ENCODE measurements at places on chromosomes 2 and 18. TPM values are rescaled to one million over a fixed set of nuclear protein-coding genes. Genes with fewer than 3 reads are reported as not detected.

DNA sequence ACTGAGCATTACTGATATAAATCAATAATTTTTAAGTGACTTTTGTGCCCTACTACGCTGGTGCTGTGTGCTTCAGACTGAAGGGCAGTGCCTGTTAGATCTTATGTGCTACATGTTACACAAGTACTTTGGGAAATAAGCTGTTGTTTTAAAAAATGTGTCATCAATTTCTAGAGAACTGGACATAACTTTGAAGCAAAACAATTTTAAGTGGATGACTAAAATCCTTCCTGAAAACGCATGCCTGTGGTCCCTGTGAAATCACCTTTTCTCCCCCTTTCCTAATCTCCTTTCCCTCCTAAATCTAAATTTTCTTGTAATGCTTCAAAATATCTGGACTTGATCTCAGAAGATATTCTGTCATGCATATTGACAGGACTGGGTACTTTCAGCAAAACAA lies 7.1 kb upstream of the IL1RL1 start:
- DNase-seq: no peak

The EDAR gene
- total RNA-seq: 10.3 TPM

- DNase-seq: peak; percentile 14
These were observed 1.6 kb upstream of the IGFBP5 start for GRCh38 chr2:216696751-216697560.

- DNase-seq: no peak
These were observed 6.4 kb downstream of the GPR35 start for GRCh38 chr2:240631548-240632305.

DNA sequence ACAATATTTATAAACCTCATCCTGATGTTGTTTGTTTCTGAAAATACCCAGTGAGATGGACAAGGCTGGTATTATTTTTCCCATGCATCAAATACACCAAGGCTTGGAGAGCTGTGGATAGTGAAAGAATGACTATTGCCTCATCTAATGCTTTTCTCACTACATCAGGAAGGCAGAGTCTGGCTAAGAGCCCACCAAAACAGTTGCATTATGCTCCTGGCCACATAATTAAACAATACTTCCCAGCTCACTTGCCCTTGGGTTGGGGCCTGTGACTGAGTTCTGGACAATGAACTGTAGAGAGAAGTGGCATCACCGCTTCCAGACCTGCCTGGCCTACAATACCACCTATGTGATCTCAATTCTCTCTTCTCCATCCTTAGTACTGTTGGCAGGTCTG lies 46.4 kb upstream of the REEP1 start:
- DNase-seq: no peak

GRCh38 chr2:177174486-177174885 lies 38.1 kb upstream of the HNRNPA3 start:
- no peak for DNase-seq

The CHRND gene
- not detected for total RNA-seq

DNA sequence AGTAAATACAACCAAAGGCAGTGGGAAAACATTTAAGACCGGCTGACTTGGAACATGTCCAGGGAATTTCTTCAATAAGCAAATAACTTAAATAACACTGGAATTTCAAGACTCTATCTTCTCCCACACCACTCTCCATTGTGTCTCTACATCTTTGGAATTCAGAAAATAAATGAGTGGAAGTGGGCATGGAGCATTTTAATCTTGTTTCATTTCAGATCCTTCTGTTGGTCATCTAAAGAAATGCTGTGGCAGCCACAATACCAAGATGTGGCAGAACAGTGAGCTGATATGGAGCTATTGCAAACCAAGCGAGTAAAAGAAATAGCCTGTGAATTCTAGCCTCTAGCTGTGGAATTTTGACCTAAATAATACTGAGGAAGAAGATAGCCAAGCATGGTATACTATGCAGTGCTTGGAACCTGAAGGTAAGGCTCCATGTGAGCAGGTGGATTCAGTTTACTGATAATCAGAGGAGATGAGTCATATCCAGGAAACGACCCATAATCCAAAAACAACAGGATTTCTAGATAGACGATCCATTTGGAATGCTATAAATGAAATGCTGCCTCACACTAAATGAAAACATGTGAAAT lies 157.1 kb upstream of the SCN7A start:
- no peak for DNase-seq

GRCh38 chr2:221896505-221897151 lies 324.5 kb upstream of the EPHA4 start:
- no peak for DNase-seq

DNA sequence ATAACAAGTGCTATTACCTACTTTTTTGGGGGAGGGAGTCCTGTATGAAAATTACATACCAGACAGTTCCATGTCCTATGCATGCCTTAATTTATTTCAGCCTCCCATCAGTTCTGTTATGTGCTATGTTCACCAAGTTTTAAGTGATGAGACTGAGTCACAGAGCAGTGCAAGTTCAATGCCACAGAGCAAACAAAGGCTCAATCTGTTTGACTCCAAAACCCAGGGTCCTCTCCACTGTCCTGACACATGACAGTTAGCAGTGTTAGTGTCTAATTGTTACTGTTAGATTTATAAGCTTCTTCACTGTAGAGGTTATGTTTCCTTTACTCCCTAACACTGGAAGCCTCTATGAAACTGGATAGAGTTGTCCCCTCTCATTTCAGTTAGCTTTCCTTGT lies 498.0 kb downstream of the PARD3B start:
- no peak for DNase-seq

- DNase-seq: no peak
These were observed 72.5 kb upstream of the SERPINE2 start for GRCh38 chr2:224111576-224111975.

- DNase-seq: no peak
These were observed 295.6 kb downstream of the ZNF385B start for GRCh38 chr2:179565807-179566206.

- no peak for DNase-seq
These were observed 81.1 kb downstream of the PAX3 start for GRCh38 chr2:222217712-222218111.

The COL3A1 gene
- not detected for total RNA-seq

DNA sequence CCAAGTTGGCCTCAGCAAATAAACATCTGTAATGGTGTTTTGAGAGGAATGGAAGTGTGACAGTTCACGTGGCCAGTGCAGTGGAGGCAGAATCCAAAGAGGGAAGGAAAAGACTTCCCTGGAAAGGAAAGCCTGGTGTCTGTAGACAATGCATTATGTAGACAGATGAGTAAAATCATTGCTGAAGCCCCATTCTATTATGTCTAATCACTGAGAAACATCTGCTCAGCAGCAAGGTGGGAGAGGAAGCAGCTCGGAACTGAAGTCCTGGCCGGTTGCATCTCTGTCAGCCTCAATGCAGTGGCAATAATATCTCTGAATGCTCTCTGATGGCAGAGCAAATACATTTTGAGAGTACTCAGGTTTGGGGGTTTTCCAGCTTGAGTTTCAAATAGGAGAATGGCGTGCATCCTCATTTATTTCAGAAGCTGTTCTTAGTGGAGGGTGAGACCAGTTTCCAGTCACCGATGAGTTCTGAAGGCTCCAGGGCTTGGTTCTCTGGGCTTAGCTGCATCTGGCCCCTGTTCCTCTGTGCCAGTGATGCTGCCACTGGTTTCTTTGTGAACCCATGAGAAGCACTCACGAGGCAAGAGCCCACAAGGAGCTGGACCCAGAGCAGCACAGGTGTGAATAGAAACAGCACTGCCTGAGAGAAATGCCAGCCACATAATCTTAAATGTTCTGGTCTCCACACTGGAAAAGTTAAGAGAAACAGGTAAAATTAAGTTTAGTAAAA lies 63.3 kb downstream of the RPIA start:
- DNase-seq: no peak

GRCh38 chr2:191806396-191806795 lies 40.5 kb downstream of the CAVIN2 start:
- DNase-seq: no peak

GRCh38 chr2:197711578-197711977 lies 6.4 kb downstream of the MARS2 start:
- no peak for DNase-seq

DNA sequence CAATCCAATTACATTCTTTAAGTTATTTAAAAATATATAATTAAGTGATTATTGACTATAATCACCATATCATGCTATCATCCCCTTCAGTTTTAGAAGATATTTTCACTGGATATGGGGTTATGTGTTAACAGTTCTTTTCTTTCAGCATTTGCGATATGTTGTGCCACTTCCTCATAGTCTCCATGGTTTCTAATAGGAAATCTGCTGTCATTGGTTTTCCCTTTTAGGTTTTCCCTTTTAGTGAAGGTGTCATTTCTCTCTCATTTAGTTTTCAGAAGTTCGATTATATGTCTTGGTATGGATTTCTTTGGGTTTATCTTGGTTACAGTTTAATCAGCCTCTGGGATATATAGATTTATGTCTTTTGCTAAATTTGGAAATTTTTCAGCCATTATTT lies 34.8 kb upstream of the EPG5 start:
- DNase-seq: no peak

GRCh38 chr2:46056541-46056940 lies 240.7 kb upstream of the EPAS1 start:
- DNase-seq: no peak

The VAMP8 gene
- total RNA-seq: 32.3 TPM

DNA sequence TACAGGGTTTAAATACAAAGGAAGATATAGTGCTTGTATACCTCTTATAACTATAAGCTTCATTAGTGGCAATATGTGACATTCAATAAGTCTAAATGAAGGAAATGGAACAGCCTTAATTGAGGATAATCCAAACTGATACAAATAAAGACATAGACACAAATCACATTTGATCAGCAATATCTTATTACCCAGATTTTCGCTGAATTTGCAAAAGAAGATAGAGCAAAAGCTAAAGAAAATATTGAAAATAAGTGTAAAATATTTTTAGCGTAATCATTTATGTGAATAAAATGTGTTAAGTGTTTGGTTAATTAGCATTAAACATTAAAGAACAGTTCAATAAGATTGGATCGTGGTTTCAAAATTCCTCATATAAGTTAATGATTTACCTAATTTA lies 51.2 kb downstream of the CCDC148 start:
- no peak for DNase-seq

The CD207 gene
- total RNA-seq: 0.25 TPM

DNA sequence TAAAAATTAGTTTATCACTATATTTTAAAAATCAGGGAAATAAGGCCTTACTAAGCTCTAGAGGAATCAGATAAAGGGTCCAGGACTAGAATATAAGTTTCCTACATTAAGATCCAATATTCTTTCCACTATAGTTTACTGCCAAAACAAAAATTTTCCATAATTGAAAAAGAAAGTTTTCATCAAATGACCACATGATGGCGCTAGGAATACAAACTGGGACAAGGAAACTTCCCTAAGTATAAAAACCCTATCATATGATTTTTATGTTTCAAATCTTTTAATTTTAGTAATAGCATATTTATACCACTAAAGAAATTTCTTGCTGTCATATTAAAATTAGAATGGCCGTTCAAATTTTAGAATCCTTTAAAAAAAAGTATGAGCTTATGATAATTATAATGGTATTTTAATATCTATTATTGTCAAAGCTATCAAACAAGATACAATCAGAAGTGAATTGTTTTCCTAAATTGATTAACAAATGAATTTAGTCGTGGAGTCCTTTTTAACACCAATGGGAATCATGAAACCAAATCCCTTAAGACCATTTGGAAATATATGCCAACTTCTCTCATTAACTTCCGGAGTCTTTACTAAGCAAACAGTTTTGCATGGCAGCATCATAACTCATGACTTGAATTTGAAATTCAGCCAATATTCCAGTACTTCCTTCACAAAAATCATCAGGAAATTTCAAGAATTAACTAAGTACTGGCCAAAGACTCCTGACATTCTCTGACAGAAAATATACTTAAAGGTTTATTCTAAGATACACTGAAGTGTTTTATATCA lies 70.3 kb downstream of the SCN1A start:
- DNase-seq: no peak

GRCh38 chr2:102138331-102138730 lies 4.2 kb upstream of the IL1R1 start:
- DNase-seq: no peak

The NTSR2 gene
- total RNA-seq: not detected

- no peak for DNase-seq
These were observed 37.9 kb downstream of the CCDC150 start for GRCh38 chr2:196677404-196677803.

- DNase-seq: no peak
These were observed 833.1 kb upstream of the NXPH2 start for GRCh38 chr2:139613264-139613663.

The ERFE gene
- total RNA-seq: not detected

DNA sequence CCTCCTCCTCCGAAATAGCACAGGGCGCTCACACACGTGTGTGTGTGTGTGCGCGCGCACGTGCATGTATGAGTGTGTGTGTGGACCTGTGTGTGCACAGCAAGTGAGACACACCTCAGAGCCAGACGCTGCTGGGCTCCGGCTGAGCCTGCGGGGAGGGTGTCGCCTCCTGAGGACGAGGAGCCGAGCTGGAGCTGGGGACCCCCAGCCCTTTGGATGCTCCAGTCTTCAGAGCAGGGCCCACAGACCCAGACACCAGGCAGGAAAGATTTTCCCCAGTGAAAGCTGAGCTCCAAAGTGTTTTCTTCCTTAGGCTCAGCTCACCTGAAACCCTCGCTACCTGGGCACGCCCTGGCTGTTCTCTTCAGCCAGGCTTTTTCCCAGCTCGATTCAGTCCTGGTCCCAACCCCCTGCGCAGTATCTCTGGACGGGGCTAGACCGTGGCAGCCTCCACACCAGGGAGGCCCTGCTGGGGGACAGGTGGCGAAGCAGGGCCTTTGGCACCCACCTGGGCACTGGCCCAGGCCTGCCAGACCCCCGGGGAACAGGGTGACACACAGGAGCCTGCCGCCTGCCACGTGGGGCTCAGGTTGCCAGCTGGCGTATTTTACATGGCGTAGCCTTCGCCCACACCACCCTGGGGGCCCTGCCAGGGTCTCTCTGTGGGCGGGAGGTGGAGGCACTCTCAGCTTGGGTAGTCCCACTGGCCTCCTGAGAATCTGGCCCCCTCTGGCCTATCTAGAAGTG lies 36.2 kb downstream of the PDIA6 start:
- no peak for DNase-seq

DNA sequence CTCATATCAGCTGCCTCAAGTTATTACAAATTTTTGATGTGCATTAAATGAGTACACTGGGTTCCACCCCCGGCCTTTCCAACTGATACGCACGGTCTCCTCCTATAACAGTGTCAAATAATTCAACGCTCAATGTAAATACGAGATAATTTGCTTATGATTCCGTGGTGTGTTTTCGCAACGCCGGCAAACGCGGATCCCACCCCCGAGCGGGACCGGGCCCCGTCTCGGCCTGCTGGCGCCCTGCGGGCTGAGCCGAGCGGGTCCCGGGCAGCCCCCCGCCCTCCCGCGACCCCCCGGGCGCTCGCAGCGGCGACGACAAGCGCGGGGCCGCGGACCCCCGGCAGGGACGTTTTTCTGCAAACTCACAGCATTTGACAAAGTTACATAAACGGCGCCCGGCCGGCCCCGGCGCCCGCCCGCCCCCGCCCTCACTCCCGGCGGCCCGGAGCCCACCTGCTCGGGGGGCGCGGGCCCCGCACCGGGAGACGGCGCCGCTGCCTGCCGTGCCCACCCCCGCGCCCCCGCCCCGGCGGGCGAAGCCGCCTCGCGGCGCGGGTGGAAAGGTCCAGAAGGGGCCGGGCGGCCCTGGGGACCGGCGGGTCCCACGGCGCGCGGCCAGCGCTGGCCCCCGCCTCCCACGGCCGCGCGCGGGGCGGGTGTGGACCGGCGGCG lies 762 bp downstream of the HDAC4 start:
- peak; percentile 32 for DNase-seq
